GM23248 (cell line): ENCODE measurements at places on chromosomes 6 and 20. TPM values are rescaled to one million over a fixed set of nuclear protein-coding genes. Genes with fewer than 3 reads are reported as not detected.

KIF6 gene
- 0.87 and 0.91 TPM in 2 replicates for polyA plus RNA-seq

IYD gene
- not detected in 2 replicates for polyA plus RNA-seq

DEFB132 gene
- not detected in 2 replicates for polyA plus RNA-seq

ADAM33 gene
- 17.4 and 22.6 TPM in 2 replicates for polyA plus RNA-seq

FERMT1 gene
- polyA plus RNA-seq: 1.2 and 2.1 TPM in 2 replicates

ZNF341 gene
- 2.8 and 2.9 TPM in 2 replicates for polyA plus RNA-seq
